ENCODE measurements at places on chromosomes 12 and 14. TPM values are rescaled to one million over a fixed set of nuclear protein-coding genes. Genes with fewer than 3 reads are reported as not detected.

- peak; percentile 22 for DNase-seq
Observed at GRCh38 chr12:112584266-112584722, 165.5 kb downstream of the PTPN11 start.

DNA sequence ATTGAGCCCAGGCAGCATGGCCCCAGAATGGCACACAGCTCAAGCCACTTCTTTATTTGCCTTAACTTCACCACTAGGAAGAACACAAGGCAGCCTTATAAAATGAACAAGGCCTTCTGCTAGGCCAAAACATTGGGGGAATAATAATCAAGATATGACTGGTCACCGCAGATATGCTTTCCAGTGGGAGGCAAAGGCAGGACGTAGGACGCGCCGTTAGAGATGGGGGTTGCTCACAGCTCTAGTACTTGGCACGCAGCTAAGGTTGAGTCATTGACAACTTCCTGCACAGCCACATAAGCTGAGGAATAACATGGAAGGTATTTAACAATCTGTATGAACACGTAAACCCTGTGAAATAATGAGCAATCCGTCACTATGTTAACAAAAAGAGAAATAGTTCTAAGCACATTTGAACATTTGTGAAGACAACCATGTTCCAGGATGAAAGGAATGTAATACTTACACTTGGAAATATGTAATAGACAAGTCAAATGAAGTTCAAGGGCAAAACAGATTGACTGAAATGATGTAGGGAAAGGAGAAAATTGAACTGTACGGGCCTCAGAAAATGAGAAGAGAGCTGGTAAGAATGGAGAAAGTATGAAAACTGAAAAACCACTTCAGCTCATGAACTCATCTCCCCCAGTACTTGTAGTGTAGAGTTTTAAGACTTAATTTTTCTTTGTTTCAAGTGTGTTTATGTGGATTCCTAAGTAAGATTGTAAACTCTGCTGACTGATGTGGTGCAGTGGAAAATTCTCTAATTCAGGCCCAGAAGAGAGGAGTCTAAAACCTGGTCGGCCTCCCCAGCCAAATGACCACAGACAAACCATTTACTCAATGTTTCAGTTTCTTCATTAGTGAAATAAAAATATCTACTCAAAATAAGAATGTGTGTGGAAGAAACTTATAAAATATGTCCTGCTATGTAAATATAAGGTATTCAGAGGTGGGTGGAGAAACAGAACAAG is 59.3 kb upstream of the CCDC91 start:
- peak; percentile 84 for DNase-seq

DNA sequence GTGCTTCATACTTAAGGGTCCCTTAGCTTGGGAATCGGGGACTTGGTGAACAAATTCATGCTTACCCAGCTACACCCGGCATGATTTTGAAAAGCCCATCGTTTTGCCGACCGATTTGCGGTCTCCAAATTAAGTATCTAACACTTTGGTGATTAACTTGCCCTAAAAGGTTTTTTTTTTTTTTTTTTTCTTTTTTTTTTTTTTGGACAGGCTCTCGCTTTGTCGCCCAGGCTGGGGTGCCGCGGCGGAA is 843 bp upstream of the HSP90AA1 start:
- no peak for DNase-seq

- no peak for DNase-seq
Observed at GRCh38 chr12:16118586-16118985, 158.9 kb downstream of the SLC15A5 start.

DNA sequence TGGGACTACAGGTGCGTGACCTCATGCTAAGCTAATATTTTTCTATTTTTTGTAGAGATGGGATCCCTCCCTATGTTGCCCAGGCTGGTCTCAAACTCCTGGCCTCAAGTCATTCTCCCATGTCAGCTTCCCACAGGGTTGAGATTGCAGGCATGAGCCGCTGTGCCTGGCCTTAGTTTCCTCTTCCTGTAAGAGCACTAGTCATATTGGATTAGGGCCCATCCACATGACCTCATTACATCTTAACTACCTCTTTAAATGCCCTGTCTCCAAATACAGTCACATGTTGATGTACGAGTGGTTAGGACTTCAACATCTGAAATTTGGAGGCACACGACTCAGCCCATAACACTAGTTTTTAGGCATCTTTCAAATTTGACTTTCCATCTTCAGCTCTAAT is 72.2 kb upstream of the RASSF3 start:
- no peak for DNase-seq

DNA sequence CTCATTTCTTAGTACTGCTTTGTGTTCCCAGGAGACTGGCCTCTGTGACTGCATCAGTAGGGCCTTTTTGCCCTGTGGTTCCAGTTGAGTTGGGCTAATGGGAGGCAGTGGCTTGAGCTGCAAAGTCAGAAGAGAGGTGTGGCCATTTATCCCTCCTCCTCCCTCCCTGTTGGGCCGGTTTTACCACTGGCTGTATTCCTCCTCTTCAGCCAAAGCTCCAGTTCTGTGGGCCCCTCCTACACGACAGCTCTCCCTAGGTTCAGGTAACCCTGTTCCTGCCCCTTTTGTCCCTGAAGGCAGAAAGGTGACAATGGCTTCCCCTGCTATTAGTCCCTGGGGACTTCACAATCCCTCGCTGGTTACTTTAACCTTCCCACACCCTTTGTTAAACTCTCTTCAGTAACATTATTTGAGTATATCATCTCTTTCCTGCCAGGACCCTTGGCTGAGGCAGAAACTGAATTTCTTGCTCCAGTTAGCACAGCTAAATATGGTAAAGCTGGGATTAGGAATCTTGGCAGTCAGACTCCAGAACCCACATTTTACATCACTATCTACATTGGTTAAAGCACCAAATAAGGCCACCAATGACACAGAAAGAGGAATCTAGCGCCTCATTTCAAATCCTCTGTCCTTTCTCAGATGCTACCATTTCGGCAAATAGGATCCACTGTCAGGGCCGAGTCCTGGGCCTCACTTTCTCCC is 121.9 kb upstream of the SLC35F4 start:
- DNase-seq = no peak

Gene SLC39A5
- total RNA-seq = 10.7 TPM

Gene FOXG1
- total RNA-seq = not detected

Gene OLR1
- not detected for total RNA-seq

All from HT-29 (cell line).